ENCODE measurements at places on chromosomes 3 and 15.

DNA sequence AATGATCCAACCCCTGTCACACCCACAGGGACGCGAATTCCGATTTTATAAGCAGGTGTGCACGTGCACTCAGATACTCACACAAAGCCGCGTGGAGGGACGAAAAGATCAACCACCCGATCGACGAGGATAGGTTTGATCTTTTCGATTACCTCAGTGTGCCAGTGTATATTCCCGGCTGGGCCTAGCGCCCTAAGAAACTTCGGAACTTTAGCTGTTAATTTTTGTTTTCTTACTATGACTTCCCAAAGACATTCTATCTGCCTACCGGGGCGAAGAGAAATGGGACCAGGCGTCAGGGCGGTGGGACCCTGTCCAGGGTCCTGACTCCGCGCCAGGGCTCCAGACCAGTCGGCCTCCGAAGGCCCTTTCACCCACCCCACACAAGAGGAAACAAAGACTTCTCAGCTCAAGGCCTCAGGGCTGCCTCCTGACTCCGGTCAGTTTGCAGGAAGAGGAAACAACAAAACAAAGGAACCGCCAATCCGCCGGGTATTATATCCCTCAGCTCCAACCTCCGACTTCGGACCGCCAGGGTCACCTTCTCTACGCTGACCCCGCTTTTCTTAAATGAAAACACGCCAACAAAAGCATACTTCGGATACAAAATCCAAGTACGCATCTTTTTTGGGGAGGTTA lies 6.8 kb downstream of the ONECUT1 start:
- DNase-seq: no peak

DNA sequence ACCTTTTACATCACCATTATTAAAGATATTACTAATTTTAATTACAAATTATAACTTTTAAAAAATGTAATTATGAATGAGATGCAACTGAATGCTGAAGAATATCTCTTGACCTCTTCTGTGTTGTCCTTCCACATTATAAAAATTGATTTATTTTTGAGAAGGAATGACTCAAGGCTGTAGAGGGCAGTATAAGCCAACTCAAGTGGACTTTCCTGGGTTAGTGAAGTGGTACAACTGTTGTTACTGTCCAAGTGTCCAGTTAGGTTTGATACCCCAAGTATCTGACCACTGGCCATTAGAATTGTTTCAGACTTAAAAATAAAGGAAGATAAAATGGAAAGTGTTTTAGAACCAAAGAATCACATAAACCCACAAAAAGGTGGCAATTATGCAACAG lies 51.9 kb downstream of the BBX start:
- DNase-seq: no peak

DNA sequence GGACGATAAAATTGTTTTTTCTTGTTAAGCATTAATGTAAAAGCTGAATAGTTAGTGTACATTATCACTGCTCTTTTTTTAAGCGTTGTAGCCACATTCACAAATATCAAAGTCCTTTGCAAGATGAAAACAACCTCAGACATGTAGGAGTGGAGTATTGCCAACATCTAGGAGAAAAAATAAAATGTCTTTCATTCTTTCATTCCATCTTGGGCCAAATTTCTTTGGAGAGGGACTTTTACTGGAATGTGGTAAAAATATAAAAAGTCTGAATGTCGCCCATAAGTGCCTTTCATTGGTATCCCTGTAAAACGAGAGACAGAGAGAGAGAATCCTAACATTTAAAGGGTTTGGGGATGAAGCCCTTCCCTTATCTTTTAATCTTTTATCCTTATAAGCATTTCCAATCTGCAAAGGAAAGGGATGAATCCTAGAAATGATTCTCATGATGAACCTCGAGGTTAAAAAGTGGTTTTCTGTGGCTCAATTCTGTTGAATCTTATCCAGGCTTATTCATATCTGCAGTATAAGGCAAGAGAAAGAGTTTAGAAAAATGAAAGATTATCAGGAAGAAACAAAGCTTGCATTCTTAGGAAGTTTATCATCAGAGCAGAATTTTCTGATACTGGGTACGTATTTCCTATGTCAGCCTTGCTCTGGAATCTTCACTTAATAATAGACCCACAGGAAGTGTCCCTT lies 1031.7 kb downstream of the MCTP2 start:
- no peak for DNase-seq

- DNase-seq: no peak
Observed at GRCh38 chr3:195207731-195208130, 63.2 kb downstream of the XXYLT1 start.

- DNase-seq: no peak
Observed at GRCh38 chr3:61961900-61962299, 400.5 kb downstream of the PTPRG start.

DNA sequence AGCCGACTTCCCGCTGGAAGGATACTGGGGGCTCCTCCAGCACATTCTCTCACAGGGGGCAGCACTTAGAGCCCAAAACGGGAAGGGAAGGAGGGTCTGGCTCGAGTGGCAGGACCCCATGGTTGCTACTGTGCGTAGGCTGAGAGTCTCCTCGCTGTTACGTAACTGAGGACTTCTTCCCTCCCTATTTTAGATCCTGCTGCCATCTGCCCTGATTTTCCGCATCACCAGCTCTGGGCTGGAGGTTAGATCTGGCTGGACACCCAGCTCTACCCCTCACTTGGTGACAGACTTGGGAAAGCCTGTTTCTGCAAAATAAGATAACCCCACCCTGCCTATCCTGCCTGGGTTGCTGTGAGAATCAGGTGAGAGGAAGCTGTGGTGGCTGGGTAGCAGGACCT lies 47.7 kb downstream of the BDH1 start:
- peak; percentile 88 for DNase-seq

DNA sequence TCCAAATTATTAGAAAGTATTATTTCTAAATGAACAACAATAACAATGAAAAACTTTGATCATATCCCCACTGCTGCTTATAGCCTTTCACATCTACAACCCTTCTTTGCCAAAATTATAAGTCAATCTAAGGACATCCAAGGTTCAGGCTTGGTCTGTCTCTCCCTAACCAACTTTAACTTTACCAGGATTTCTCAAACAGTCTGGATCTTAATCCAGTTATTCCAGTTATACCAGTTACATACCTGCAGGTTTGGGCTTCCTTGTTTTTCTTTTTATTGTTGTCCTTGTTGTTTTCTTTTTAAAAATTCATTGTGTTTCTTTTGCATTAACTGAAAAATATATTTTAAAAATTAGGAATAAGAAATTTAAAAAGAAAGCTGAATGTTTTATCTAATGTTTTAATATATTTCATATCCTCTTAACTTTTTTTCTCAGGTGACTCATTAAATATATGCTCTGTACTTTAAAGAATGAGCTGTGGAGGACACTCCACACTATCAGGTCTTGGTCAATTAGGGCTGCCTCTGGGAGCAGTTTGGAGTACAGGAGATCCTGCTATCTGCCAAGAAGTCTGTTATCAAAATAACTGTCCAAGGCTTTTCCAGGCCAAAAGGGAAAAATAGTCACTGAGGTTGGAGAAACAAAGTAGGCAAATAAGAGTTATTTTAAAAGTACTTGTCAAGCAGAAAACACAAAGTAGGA lies 421.4 kb downstream of the EPHA6 start:
- no peak for DNase-seq
